ENCODE measurements at places on chromosomes 1 and 21.

DNA sequence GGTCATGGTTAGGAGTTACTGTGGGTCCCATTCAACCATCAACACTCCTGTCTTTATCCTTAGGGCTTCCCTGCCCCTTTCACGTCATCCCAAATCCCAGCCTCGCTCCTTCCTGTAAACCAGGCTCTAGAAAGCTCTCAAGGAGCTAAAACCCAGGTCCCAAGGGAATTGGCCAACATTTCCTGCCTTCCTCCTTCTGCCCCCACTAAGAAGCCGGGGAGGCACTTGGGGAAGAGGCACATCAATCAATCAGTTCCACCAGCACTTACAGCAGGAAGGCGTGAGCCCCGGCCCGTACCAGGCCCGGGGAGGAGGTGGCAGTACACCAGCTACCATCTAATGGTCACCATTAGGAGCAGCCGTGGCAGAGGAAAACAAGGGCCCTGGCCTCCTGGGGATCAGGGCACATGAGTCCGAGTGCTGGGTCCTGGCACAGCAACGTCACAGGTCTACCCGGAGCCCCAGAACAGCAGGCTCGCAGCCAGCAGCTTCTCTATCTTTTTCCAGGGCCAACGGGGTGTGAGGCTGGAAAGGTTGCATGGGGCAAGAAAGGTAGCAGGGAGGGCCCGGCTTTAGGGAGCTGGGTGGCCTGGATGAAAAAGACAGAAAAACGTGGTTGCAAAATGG is 108.6 kb downstream of the CASZ1 start:
- no peak for DNase-seq

DNA sequence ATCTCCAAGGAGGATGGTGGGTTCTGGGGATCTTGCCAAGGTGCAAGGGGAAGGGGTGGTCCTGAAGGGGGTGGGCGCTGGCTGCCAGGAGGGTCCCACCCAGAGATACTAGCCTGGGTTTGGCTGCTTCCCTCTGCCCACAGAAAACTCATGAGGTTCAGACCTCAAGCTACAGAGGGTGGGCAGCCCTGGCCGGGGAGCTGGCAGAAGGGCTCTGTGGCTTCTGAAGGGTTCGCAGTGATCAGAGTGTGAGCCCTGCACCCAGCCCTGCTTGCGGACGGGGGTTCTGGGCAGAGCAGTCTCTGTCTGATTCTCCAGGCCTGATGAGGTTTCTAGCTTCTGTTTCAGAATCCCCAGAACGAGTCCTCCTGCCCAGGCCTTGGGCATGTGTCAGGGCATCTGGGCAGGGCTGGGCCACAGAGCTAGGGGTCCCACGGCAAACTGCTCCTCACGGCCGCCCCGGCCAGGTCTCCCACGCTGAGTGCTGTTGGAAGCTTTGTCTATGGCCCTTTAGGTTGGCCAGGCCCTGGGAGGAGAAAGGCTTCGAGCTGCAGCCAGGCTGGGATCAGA is 635 bp upstream of the MMEL1 start:
- DNase-seq, result no peak

- DNase-seq, result no peak
Measured at GRCh38 chr1:155648207-155649147, 38.5 kb downstream of the MSTO1 start.

DNA sequence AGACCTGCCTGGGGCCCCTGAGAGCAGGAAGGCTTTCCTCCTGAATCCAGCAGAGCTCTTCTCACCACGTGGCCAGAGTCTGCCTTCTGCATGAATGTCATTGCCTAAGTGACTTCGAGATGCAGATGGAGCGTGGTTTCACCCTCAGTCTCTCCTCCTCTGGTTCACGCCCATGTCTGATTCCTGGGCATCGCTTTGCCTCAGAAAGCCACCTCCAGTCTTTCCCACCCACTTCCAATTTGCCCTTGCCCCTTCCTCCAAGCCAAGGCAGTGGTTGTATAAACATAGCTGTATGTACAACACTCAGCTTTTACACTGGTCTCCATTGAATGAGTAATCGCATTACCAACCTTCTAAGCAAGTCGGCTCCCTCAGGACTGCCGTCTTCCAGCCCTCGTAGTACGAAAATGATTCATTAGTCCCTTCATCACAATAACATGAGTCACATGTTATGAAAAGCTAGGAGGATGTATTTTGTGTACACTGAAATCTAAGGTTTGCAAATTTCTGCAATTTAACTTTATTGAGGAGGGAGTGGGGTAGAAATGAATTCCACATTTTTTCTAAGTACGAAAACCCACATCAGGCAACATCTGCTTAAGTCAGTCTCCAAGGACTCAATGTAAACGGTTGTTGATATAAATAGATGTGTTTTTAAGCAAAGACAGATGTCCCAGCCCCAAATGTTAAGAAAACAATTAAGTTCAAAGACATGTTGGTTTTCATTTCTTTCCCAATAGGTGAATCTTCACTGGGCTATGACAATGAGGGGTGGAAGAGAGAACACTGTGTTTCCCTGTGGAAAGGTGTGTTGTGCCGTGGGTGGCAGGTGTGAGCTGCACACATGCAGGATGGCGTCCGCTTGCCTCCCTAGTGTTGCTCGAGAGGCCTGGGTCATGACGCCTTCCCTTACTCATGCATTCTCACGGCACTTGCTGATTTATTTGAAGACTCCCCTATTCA is 32.3 kb upstream of the ETS2 start:
- DNase-seq, result no peak

GRCh38 chr1:35470977-35471613 is 86.1 kb downstream of the KIAA0319L start:
- DNase-seq, result no peak
